ENCODE measurements at places on chromosomes 4 and X.
A peak's percentile ranks its signal among the peaks of the same experiment; 100 is the strongest.

- DNase-seq: peak; percentile 10
Measured at GRCh38 chr4:8468746-8469535, 28.4 kb downstream of the TRMT44 start.

GRCh38 chr4:84660606-84661005 lies 77.7 kb downstream of the CDS1 start:
- DNase-seq: no peak

- DNase-seq: no peak
Measured at GRCh38 chrX:39149761-39150160, 348.5 kb downstream of the MID1IP1 start.

DNA sequence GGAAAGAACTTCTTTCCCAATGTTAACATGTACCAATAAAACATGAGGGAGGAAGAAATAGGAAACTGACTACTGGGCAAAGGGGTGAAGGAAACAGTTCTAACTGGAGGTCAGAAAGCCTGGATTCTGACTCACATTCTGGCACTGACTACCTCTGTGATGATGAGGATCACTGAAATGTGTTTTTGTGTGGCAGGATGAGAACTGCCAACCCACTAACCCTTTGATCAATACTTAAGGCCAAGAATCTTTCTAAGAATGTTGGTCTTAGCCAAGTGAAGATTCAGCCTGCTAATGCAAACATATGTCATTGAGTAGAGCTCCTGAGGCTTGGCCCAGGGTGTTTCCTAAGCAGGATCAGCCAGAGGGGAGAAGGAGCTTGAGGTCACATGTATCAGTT lies 4.6 kb downstream of the ALAS2 start:
- DNase-seq: no peak

- no peak for DNase-seq
Measured at GRCh38 chrX:39782276-39782675, 315.5 kb downstream of the BCOR start.

- peak; percentile 49 for DNase-seq
Measured at GRCh38 chrX:7925867-7926472, 1.2 kb downstream of the PNPLA4 start.

- no peak for DNase-seq
Measured at GRCh38 chr4:180953572-180953971, 1289.6 kb upstream of the TENM3 start.

DNA sequence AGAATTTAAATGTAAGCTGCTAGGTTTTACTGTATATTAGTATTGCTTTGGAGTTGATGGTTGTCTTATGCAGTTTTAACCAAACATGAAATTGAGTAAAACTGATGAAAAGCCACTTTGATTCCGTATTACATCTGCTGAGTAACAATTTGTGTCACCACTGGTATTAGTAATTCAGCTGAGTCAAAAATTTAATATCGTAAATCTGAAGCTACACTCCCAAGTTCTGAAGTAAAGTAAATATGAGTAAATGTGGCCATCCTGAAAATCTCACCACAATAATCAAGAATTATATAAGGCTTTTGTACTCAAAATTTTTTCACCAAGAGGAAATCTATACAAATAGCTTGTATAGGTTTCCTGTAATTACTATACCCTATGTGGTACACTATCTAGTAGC lies 142.3 kb downstream of the STPG2 start:
- no peak for DNase-seq

- no peak for DNase-seq
Measured at GRCh38 chr4:161321706-161322105, 842.1 kb downstream of the FSTL5 start.

- DNase-seq: no peak
Measured at GRCh38 chrX:25143596-25143995, 127.8 kb upstream of the ARX start.

GRCh38 chrX:6446582-6446981 lies 88.3 kb downstream of the VCX3A start:
- DNase-seq: no peak

DNA sequence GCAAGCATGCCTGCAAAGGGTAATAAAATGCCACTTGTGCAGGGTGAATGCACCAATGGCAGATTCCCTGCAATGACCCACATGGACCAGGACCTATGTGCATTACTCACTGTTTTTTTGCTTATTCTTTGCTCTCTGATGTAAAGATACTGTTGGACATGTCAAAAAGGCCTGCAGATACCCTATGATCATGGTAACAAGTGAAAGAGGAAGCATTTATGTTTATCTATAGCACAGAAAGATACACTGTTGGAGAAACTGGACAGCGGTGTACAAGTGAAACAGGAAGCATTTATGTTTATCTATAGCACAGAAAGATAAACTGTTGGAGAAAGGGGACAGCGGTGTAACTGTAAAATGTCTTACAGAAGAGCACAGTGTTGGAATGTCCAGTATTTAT lies 127.5 kb downstream of the PAPSS1 start:
- no peak for DNase-seq

DNA sequence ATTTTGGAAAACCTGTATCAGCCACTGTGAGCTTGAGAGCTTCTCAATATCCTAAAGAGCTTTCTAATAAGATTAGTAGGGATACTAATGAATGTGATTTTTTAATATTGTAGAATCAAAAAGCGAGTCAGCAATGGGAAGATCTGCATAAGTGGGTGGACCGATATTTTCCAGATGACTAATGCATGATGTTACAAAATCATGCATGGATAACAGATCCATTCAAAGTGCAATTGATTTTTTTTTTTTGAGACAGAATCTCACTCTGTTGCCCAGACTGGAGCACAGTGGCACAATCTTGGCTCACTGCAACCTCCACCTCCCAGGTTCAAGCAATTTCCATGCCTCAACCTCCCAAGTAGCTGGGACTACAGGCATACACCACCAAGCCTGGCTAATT lies 7.3 kb upstream of the CLDN2 start:
- no peak for DNase-seq

DNA sequence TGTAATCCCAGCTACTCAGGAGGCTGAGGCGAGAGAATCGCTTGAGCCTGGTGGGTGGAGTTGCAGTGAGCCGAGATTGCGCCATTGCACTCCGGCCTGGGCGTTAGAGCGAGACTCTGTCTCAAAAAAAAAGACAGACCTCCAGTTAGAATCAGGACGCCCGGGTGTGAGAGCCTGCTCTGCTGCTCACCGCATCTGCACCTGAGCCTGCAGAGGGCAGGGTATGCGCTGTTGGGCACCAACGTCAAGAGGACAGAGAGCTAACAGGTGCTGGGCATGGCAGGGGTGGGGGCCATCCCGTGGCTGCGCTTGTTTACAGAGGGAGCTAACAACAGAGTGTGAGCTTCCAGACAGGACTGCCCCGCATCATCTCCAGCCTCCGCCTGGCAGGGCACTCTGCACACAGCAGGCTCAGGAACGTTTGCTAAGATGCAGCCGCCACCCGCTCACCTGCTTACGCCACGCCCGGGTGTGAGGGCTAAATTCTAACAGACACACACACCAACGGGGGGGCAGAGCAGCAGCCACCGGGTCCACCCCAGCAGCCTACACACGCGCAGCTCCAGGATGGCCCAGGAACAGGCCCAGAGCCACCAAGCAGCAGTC lies 50.0 kb upstream of the CPLX1 start:
- DNase-seq: no peak

DNA sequence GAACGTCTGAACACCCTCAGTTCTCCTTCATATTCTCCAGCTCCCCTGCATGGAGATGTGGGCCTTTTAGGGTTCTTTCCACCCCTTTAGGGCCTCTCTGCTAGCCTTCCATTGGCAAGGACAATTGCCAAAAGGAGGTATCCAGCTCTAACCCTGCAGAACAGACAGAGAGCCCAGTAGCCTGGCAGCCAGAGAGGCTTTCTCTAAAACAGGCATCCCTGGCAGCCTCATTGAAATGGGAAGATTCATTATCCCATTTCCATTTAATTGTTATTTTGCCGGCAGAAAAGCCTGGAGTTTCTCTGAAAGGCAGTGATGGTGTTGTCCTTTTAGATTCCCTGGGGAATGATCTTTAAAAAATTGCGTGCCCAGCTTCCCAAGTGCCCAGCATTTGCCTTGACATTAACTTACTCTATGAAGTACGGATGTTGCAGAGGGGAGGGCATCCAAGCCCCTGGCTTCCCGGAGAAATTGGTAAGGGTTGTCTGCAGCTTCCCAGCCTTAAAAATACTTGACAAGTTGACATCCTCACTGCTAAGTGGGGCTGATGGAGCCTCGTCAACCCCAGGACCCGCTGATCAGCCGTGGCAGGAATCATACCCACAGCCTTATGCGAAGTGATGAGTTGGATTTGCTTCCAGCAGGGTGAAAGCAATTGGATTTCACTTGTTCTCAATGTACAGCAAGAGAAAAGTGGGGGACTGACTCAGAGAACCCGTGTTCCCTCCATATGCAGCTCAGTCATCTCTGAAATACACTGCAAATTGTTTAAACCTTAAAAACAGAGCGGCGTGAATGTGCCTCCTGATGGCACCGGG lies 244.1 kb downstream of the CRLF2 start:
- DNase-seq: no peak

- no peak for DNase-seq
Measured at GRCh38 chr4:131093303-131093702, 1997.4 kb downstream of the C4orf33 start.

- DNase-seq: no peak
Measured at GRCh38 chr4:10506077-10506476, 48.9 kb upstream of the ZNF518B start.

DNA sequence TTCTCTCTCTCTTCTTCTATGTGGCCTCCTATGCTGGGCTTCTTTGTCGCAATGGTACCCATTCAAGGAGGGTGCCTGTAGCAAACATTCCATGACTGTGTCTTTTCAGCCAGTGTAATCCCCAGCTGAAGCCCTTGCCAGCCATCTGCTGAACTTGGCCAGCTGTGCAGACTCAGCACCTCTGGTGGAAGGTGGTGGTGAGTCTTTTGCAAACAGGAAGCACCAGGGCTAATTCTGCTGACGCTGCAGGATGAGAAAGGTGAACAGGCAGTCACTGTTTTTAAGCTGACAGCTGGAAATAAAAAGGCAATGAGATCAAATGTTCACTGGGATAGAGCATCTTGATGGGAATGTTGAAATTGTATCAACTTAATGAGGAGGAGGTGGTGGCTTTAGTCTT lies 298.7 kb upstream of the CLNK start:
- DNase-seq: no peak

GRCh38 chrX:134026565-134027311 lies 41.3 kb upstream of the GPC3 start:
- DNase-seq: peak; percentile 16

DNA sequence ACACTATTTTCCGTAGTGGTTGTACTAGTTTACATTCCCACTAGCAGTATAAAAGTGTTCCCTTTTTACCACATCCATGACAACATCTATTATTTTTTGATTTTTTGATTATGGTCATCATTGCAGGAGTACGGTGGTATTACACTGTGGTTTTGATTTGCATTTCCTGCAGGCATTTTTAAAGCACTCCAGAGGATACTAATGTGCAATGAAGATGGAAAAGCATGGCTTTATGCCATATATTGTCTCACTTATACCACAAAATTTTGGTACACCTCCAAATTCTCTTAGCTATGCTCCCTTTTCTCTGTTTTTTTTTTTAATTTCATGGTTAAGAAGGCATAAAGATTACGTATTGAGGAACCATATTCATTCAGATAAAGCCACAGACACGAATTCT lies 35.1 kb upstream of the NPY2R start:
- no peak for DNase-seq

DNA sequence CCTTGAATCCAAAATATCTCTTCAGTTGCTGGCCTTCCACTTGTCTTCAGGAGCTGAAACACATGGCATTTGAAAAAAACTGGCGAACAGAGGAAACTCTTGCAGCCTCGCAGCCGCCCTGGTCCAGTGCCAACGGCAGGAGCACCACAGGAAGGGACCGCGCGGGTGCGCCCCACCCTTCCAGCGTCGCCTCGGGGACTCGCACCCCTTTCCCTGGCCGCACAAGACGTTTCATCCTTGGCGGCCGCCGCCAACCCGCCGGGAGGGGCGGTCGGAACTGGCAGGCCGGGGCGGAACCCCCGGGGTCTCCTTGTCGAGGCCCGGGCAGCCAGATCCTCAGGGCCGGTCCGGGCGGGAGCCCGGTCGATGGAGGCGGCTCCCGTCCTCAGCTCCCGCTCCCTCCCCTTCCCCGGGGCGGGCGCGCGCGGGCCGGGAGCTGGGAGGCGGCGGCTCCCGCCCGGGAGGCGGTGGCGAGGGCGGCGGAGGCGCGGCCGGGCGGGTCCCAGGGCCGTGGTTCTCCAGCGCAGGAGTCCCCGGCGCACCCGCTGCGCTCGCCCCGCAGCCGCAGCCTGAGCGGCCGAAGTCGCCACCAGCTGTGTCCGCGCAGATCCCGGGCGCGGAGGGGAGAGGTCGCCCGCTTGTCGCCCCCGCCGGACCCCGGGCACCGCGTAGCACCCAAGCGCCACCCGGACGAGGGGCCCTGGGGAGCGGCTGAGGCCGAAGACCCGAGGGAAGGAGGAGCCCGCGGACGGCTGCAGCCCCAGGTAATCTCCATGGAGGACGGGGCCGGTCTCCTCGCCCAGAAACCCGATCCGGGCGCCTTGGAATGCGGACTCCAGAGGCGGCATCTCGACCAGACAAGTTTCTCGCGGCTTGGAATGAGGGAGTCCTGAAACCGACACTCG lies 886 bp upstream of the NDST3 start:
- DNase-seq: peak; percentile 40

DNA sequence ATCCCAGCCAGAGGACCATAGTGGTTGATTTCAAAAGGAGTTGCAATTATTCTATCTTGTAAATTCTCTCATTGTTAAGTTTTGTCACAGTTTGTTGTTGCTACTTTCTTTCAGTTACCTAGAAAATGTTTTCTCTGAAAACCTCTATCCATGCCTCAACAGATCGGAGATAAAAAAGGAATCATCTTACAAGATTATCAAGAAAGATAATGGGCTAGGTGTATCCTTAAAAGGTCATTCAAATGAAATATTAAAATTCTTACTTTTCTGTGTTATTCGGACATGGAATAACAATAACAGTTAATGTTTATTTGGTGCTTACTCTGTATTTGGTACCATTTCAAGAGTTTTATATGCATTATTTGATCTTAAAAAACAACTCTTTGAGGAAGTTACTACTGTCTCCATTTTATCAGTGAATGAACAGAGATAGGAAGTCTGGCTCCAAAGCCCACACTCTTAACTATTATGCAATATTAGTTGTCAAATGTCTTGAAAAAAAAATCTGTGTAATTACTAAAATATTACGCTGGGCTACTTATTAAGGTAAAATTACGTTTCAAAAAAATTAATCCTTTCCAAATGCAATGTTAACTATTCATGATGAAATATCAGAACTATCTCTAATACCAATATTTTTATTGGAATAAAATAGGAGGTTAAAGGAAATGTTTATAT lies 97.5 kb downstream of the SNCA start:
- DNase-seq: no peak
